ENCODE measurements at places on chromosomes 3 and 15.
A peak's percentile ranks its signal among the peaks of the same experiment; 100 is the strongest.

GRCh38 chr3:34174740-34175139, 376.3 kb downstream of the PDCD6IP start:
- no peak for DNase-seq

DNA sequence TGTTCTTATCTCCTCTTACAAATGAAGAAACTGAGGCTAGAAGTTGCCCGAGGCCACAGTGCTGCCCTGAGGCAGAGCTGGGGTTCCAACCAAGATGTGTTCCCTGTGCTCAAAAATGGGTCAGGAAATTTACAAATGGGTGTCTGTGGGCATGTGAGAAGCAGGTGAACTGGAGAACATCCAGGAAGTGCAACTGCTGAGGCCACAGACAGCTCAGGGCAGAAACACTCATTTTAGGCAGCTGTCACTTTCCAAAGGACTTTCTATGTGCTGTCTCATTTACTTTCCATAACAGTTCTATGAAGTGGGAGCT, 47.2 kb upstream of the ATP2B2 start:
- peak; percentile 44 for DNase-seq

DNA sequence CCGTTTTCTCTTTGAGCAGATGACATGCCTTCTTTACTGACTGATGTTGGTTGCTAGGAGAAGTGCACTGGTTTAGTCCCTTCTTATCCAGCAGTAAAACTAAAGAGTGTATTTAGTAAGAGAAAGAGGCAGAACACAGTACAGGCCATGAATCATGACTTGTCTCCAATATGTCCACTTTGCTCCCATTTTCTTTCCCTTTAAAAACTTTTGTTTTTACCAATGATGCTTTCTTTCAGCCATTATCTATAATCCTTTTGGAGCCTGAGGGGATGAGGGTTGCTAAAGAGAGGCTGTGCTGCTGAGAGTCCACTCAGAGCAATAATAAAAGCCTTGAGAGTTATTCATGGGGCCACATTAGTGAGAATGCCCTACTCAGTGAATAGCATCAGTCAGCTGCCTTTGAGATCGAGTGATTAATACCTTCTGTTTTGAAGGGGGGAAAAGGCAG, 12.2 kb downstream of the ROBO2 start:
- no peak for DNase-seq

GRCh38 chr3:49609314-49609713, 55.0 kb downstream of the BSN start:
- DNase-seq, result no peak

DNA sequence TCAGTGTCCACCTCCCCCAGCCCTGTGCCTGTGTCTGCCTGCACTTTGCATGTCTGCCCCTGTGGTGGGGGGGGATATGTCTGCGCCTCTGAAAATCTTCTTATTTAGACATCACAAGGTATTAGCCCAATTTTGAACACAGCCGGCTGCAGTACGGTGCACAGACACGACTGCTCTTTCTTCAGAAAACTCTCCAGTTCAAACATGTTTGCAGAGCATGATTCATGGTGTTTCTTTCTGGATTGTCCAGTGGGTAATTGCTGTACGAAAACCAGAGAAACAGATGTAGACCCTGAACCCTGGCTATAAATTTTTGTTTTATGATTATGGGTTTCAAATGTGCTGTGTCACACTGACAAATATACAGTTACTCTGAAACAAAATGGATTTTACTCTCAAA, 3.4 kb upstream of the RARB start:
- no peak for DNase-seq

GRCh38 chr15:60773901-60774300, 295.0 kb upstream of the ICE2 start:
- no peak for DNase-seq

DNA sequence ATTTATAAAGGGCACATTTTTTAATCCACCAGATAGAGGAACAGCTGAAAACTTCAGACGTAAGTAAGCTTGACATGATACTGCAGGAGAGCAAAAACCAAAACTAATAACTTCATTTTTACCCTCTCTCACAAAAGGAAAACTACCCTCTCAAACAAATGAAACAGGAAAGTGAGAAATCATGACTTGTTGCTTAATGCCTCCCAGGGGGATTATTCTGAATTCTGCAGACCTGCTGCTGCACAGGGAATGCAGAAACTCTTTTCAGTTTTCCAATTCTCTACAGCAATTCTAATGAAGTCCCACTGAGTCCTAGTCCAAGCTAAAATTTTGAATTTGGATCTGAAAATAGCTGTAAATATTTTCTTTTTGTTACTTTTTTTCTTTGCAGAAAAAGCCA, 637.1 kb upstream of the CCDC54 start:
- DNase-seq, result no peak
